ENCODE measurements at places on chromosomes 4 and X.

- DNase-seq, result no peak
These were observed 265.4 kb upstream of the SLC7A11 start for GRCh38 chr4:138507522-138507921.

- DNase-seq, result no peak
These were observed 181.1 kb upstream of the PRPS2 start for GRCh38 chrX:12610079-12610478.

DNA sequence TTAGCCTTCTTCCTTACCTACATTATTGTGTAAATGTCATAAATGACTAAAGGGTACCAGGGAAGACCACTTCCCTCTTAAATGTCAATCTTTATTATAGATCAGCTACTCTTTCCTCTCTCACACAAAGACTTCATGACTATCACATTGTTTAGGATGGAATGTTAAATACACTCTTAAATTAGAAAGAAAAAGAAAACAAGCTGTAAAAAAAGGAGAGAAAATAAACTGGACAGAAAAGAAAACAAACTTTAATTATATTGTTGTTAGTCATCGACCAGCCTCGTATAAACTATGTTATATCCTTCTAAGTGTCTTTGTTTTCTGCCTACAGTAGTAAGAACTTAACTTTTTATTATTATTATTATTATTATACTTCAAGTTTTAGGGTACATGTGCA is 666.4 kb upstream of the NR3C2 start:
- no peak for DNase-seq

DNA sequence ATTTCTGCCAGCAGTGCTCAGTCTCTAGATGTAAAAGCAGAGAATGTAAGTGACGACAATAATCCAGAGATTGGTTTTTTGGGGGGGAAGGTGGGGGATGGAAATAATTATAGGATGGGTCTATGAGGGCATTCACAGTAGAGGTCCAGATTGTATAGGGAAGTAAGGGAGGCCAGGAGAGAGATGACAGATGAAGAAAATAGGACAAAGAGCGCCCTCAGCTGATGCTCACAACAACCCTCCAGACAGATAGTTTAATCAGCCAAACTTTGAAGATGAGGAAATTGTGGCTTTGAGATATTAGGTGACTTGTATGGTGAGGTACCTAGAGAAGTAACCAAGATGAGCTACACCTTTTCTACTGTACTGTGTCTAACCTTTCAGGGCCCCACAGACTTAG is 137.9 kb downstream of the MAGEB17 start:
- no peak for DNase-seq

- DNase-seq, result no peak
These were observed 55.0 kb upstream of the PPP1R2C start for GRCh38 chrX:42832764-42833549.

DNA sequence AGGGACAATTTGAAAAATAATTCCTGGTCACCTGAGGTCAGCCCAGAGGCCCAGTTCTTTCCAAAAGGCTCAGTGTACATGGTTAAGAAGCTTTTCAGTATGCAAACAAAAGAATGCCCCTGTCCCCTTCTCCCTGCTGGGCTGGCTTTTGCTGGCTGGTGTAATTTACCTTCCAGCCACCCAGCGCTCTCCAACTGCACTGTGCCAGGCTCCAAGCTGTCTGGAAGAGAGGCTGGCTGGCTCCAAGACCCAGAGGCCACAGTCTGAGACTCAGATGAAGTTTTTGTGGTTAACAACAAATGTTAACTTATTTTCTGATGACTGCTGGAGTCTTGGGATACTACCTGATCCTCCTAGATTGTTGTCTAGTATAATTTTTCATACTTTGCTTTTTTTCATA is 11.9 kb upstream of the KIT start:
- DNase-seq, result no peak

DNA sequence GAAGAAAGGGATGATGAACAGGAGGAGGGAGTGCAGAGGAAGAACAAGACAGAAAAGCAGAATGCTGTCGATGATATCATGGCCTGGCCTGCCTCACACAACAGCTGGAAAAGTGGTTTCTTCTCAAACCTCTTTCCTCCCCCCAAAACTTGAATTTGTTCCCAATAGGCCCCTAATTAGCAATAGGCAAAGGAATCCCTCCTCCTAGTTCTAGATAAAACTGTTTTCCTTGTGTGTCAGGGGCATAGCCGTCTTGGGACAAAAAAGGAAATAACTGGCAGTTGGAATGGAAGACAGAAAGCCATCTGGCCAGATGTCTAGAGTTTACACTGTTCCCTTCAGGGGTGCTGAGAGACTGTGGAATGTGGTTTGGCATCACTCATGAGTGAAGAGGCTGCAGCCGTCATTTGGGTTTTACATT is 177.8 kb upstream of the C1QTNF7 start:
- no peak for DNase-seq

GRCh38 chr4:152971053-152971452 is 34.9 kb downstream of the FHDC1 start:
- DNase-seq, result no peak

DNA sequence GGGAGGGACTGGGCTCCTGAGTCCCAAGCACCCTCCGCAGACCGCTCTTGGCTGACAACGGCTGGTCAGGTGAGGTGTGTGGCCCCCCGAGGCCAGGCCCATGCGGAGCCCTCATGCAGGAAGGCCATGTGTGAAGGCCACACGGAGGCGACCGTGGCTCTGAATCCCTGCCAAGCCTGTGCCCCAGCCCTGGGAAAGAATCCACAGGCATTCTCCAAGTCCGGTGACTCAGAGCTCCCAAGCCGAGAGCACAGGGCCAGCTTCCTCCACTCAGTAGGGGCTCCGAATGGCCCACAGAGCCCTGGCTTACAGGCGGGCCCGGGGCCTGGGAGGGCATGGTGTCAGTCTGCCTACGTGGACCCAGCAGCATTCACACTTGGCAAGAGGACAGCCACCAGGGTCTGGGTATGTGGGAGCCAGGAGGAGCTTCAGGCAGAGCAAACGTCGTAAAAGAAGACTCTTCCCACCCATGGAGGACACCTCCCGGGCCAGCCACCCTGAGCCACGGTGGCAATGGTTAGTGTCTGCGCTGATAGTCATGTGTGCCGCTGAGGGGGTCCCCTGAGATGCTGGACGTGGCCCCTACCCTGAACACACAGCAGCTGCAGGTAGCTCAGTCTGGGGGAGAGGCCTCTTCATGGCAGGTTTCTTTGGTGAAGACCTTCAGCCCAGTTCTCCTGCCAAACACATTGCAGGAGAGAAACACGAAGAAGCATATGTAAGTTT is 105.7 kb downstream of the PSAPL1 start:
- no peak for DNase-seq

- peak; percentile 95 for DNase-seq
These were observed at the start of gene ALG13 for GRCh38 chrX:111680988-111681779. ALG13 (plus strand) TSS chrX:111681170; CDS start chrX:111681219, 49 bp downstream.

- DNase-seq, result no peak
These were observed 161.8 kb downstream of the SH3KBP1 start for GRCh38 chrX:19725641-19726040.

DNA sequence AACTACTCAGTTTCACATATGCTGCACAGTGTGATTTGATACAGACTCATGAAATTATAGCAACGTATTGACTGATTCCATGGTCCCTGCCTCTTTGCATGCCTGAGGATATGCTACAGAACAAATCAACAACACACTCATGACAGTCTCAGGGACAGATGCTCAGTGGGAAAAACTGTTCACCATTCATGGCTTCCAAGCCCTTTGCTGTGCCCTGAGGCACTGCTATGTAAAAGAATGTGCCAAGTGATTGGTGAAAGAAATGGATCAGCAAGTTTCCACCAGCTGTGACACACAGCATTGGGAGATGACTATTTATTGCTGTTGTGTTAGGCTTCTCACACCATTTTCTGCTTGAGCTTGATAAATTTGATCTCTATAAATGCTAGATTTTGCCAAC is 825.6 kb upstream of the INTU start:
- DNase-seq, result no peak
